ENCODE measurements at places on chromosomes 1 and 21.
A peak's percentile ranks its signal among the peaks of the same experiment; 100 is the strongest.

GRCh38 chr1:151934048-151934493 is 24.8 kb upstream of the THEM4 start:
- peaks cover 2% of the 10 kb centered on the region for H3K4me1 ChIP-seq
- H3K27ac ChIP-seq = no peak overlapping the region
- no peaks in the 10 kb centered on the region for H3K36me3 ChIP-seq

GRCh38 chr1:108502138-108502537 is 52.0 kb downstream of the NBPF6 start:
- no peak overlapping the region for H3K27ac ChIP-seq
- no peak for DNase-seq
- no peaks in the 10 kb centered on the region for H3K4me1 ChIP-seq
- H3K36me3 ChIP-seq = no peaks in the 10 kb centered on the region

GRCh38 chr1:45945426-45945825 is 142.0 kb downstream of the MAST2 start:
- H3K4me3 ChIP-seq = no peak overlapping the region
- no peaks in the 10 kb centered on the region for H3K27me3 ChIP-seq
- no peak overlapping the region for H3K27ac ChIP-seq
- no peaks in the 10 kb centered on the region for H3K4me1 ChIP-seq
- no peak for DNase-seq

- H3K27me3 ChIP-seq = no peaks in the 10 kb centered on the region
- no peak for DNase-seq
- no peaks in the 10 kb centered on the region for H3K36me3 ChIP-seq
- no peaks in the 10 kb centered on the region for H3K4me1 ChIP-seq
Measured at GRCh38 chr1:60118085-60118484, 44.5 kb upstream of the C1orf87 start.

GRCh38 chr1:46342084-46342656 is 1.6 kb downstream of the NSUN4 start:
- H3K36me3 ChIP-seq = peaks cover 68% of the 10 kb centered on the region
- peaks cover 60% of the 10 kb centered on the region for H3K4me1 ChIP-seq
- DNase-seq = no peak
- H3K4me3 ChIP-seq = peak overlapping the region; percentile 99
- H3K27me3 ChIP-seq = no peaks in the 10 kb centered on the region

- no peaks in the 10 kb centered on the region for H3K36me3 ChIP-seq
- DNase-seq = no peak
- peaks cover 13% of the 10 kb centered on the region for H3K27me3 ChIP-seq
- H3K4me3 ChIP-seq = no peak overlapping the region
Measured at GRCh38 chr1:110565565-110565964, 40.6 kb downstream of the KCNA2 start.

DNA sequence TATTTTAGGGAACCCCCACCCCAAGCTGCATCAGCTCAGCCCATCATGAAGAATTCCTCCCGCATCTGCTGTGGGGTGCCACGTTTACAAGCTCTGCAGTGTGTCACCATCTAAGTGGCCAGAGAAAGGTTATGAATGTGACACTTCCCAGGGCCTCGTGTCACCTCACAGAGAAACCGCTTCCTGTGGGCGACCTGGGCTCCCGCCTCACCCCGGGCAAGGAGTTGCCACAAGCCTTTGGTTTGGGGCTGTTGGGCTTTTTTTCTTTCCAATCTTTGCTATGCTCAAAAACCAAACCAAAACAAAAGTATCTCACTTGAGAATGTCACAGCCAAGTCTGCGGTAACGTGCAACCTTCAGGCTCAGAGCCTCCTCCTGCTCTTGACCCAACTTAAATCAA is 82.1 kb upstream of the ARHGEF16 start:
- no peaks in the 10 kb centered on the region for H3K36me3 ChIP-seq
- peak overlapping the region; percentile 8 for H3K27ac ChIP-seq
- peaks cover 17% of the 10 kb centered on the region for H3K27me3 ChIP-seq
- peaks cover 18% of the 10 kb centered on the region for H3K4me1 ChIP-seq

GRCh38 chr1:151887028-151887427 is 22.3 kb downstream of the THEM4 start:
- no peak overlapping the region for H3K27ac ChIP-seq
- peaks cover 14% of the 10 kb centered on the region for H3K4me1 ChIP-seq
- DNase-seq = no peak
- no peak overlapping the region for H3K4me3 ChIP-seq
- H3K27me3 ChIP-seq = no peaks in the 10 kb centered on the region
- peaks cover 73% of the 10 kb centered on the region for H3K36me3 ChIP-seq

DNA sequence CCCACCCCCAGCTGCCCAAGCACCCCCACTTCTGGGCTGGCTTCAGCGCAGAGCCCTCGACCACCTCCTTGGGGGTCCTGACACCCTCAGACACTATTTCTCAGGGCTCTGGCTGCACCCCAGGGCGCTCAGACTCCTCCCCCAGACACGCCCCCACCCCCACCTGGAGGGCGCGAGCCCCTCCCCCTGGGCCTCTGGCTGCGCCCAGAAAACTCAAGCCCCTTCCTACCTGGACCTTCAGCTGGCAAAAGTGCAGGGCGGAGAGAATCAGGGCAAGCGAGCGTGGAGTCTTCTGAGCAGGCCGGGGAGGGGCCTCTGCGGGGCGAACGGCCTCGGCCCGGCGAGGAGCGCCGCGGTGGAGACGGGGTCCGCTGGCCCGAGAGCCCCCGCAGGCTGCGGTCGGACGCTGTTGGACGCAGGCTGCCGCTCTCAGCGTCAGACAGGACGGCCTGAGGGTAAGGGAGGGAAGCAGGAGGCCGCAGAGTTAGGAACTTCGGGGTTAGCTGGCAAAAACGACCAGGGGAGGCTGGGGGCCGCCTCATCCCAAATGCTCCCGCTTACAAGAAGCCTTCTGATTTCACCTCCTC is 17.4 kb upstream of the NBPF1 start:
- no peaks in the 10 kb centered on the region for H3K4me1 ChIP-seq
- no peak overlapping the region for H3K27ac ChIP-seq
- H3K27me3 ChIP-seq = no peaks in the 10 kb centered on the region
- H3K4me3 ChIP-seq = no peak overlapping the region
- peak; percentile 41 for DNase-seq
- H3K36me3 ChIP-seq = peaks cover 78% of the 10 kb centered on the region

GRCh38 chr21:41387042-41387819 is 25.4 kb downstream of the MX2 start:
- no peak overlapping the region for H3K27ac ChIP-seq
- no peaks in the 10 kb centered on the region for H3K4me1 ChIP-seq
- no peak for DNase-seq
- no peaks in the 10 kb centered on the region for H3K27me3 ChIP-seq
- no peak overlapping the region for H3K4me3 ChIP-seq

DNA sequence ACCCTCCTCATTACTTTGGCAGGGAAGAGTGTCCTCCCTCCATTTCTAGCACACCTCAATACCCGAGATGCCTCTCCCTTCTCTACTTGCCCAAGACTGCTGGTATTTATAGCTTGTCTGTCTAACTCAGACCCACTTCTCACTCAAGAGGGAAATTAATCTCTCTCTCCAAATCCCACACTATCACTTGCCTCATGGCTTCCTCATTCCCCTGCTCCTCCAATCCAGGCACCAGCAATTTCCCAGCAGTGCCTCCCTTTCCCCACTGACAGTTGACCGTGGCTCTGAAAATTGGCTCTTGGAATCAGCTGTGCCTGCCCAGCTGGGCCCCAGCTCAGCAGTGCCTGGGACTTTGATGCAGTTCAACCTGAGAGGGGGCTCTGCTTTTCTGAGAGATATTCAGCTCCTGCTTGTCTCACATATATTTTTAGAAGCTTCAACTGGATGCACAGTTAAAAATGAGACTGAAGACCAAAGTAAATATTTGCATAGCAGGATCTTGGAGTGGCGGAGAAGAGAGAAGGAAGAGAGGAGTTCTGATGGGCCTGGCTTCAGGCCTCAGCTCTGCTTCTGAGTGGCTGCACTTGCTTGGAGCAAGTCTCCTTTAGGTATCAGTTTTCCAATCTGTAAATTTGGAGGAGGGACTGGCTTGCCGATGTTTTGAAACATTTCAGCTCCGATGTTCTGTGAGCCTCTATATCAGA is 81.1 kb upstream of the SPATA6 start:
- H3K27ac ChIP-seq = no peak overlapping the region
- H3K27me3 ChIP-seq = no peaks in the 10 kb centered on the region
- no peaks in the 10 kb centered on the region for H3K36me3 ChIP-seq
- H3K4me3 ChIP-seq = no peak overlapping the region
- DNase-seq = no peak
- no peaks in the 10 kb centered on the region for H3K4me1 ChIP-seq

DNA sequence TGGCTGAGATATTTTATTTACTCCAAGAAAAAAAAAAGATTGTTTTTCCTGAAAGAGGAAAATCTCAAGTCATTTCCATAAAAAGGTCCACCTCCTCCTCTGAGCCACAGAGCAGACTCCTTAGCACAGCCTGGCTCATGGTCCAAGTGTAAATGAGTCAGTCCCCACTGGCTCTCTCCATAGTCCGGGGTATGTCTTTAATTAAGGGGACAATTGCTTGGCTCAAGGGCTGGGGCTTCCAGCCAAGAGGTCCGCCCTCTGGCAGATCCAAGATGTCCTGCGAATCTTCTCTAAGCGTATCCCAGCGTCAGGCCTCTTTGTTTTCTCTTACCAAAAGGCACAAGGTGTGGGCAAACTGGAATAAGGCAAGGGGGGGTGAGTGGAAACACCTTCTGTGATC is 33.3 kb downstream of the FOXD2 start:
- no peak overlapping the region for H3K27ac ChIP-seq
- H3K4me3 ChIP-seq = no peak overlapping the region
- H3K36me3 ChIP-seq = no peaks in the 10 kb centered on the region
- peaks cover 35% of the 10 kb centered on the region for H3K27me3 ChIP-seq
- no peak for DNase-seq
- no peaks in the 10 kb centered on the region for H3K4me1 ChIP-seq

- H3K4me1 ChIP-seq = no peaks in the 10 kb centered on the region
- no peaks in the 10 kb centered on the region for H3K36me3 ChIP-seq
- no peaks in the 10 kb centered on the region for H3K27me3 ChIP-seq
- no peak for DNase-seq
Measured at GRCh38 chr1:71944006-71944405, 338.3 kb downstream of the NEGR1 start.

GRCh38 chr1:177615251-177615650 is 354.6 kb downstream of the SEC16B start:
- no peaks in the 10 kb centered on the region for H3K36me3 ChIP-seq
- H3K4me3 ChIP-seq = no peak overlapping the region
- no peak overlapping the region for H3K27ac ChIP-seq
- DNase-seq = no peak

DNA sequence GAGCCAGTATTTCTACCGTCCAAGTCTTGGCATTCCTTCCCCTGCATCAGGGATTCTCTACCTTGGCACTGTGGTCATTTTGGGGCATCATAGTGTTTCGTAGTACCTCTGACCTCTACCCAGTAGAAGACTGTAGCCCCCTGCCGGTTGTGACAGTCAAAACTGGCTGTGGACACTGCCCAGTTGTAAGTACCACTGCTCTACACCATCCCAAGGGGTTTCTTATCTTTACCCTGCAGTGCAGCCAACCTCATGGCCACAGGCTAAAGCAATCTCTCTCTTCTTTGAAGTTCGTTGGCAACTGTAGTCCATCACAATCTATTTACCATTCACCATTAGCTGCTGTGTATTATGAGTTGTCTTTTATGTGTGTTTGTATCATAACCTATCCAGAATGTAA is 29.3 kb upstream of the ERO1B start:
- no peaks in the 10 kb centered on the region for H3K4me1 ChIP-seq

GRCh38 chr21:25885880-25886279 is 151.1 kb downstream of the GABPA start:
- DNase-seq = no peak
- no peak overlapping the region for H3K4me3 ChIP-seq
- no peaks in the 10 kb centered on the region for H3K27me3 ChIP-seq
- peaks cover 34% of the 10 kb centered on the region for H3K36me3 ChIP-seq

DNA sequence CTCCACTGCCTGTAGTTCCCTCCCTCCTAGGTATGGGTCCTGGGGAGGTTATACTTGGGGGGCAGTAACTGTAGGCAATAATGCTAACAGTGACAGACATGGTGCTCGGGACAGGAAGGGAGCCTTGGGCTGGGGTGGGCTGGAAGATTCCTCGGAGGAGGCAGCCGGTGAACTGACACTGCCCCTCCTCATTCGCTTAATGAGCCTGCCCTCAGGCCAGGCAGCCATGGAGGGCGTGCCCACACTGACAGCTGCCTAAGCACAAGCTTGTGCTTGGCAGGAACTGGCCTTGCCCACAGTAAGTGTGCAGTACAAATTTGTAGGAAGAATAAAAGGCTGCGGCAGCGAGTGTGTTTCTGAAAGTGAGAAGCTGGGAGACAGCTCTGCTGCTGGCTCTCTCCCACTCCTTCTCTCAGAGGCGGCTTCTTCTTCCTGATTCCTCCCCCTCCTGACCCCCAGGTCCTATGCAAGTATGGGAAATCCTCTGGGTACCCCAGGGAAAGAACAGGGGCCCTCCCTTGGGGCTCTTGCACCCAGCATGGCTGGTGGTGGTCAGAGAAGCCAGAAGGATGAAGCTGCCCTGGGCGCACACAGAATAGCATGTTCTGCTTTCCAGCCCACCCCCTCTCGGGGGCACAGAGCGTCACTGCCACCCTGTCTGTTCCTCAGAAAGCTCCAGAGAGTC is 23.6 kb downstream of the OPTC start:
- H3K4me1 ChIP-seq = peaks cover 22% of the 10 kb centered on the region
- H3K36me3 ChIP-seq = no peaks in the 10 kb centered on the region
- no peaks in the 10 kb centered on the region for H3K27me3 ChIP-seq
- no peak for DNase-seq

GRCh38 chr1:76730027-76730426 is 137.3 kb upstream of the ST6GALNAC5 start:
- H3K27me3 ChIP-seq = no peaks in the 10 kb centered on the region
- no peak overlapping the region for H3K4me3 ChIP-seq
- H3K36me3 ChIP-seq = no peaks in the 10 kb centered on the region
- H3K27ac ChIP-seq = no peak overlapping the region
- H3K4me1 ChIP-seq = no peaks in the 10 kb centered on the region

GRCh38 chr1:25145775-25146393 is 86.4 kb downstream of the SYF2 start:
- H3K36me3 ChIP-seq = no peaks in the 10 kb centered on the region
- H3K27me3 ChIP-seq = peaks cover 24% of the 10 kb centered on the region
- peaks cover 4% of the 10 kb centered on the region for H3K4me1 ChIP-seq
- DNase-seq = no peak
- H3K27ac ChIP-seq = no peak overlapping the region
- H3K4me3 ChIP-seq = no peak overlapping the region

- DNase-seq = no peak
- H3K27ac ChIP-seq = no peak overlapping the region
- H3K4me1 ChIP-seq = no peaks in the 10 kb centered on the region
- no peaks in the 10 kb centered on the region for H3K36me3 ChIP-seq
- H3K27me3 ChIP-seq = no peaks in the 10 kb centered on the region
Measured at GRCh38 chr1:24856787-24857506, 73.1 kb downstream of the RUNX3 start.
